ENCODE measurements at places on chromosomes 5 and 9.

GRCh38 chr9:17658237-17658636 is 79.4 kb downstream of the SH3GL2 start:
- no peak for DNase-seq

DNA sequence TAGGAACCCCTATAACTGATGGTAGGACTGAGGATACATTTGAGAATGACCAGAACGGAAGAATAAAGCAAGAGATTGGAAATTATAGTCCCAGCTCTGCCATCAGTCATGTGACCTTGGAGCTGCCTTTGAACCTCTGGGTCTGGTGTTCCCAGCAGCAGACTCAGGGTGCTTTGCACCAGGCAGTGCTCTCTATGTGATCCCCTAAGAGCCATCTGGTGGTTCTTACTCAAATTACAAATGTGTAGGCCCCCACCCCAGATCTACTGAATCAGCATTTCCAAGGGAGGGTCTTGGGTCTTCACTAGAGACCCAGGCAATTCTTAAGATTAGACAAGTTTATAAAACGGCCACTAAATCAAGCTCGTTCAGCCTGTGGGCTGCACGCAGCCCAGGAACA is 40.2 kb upstream of the PRDM12 start:
- no peak for DNase-seq

GRCh38 chr5:125409861-125410536 is 663.6 kb upstream of the ZNF608 start:
- no peak for DNase-seq

GRCh38 chr5:78896132-78896531 is 89.0 kb downstream of the ARSB start:
- no peak for DNase-seq

DNA sequence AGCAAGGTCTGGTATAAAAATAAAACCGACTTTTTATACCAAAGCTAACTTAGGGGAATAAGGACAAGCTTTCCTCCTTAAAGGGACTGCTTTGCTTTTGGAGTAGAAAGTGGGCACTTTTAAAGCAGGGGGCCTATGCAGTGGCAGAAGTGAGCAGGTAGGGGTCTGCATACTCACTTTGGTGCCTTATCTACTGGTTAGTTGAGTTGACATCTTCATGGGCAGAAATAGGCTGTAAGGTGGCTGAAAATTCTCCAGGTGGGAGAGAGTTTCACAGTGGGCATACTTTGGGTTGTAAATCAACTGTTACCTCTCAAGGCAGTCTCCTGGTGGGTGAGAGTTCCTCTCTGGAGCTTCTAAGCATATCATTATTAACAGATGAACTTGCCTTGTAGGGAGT is 24.8 kb downstream of the OSMR start:
- no peak for DNase-seq

- DNase-seq = no peak
Observed at GRCh38 chr5:83124593-83124992, 47.2 kb downstream of the XRCC4 start.

DNA sequence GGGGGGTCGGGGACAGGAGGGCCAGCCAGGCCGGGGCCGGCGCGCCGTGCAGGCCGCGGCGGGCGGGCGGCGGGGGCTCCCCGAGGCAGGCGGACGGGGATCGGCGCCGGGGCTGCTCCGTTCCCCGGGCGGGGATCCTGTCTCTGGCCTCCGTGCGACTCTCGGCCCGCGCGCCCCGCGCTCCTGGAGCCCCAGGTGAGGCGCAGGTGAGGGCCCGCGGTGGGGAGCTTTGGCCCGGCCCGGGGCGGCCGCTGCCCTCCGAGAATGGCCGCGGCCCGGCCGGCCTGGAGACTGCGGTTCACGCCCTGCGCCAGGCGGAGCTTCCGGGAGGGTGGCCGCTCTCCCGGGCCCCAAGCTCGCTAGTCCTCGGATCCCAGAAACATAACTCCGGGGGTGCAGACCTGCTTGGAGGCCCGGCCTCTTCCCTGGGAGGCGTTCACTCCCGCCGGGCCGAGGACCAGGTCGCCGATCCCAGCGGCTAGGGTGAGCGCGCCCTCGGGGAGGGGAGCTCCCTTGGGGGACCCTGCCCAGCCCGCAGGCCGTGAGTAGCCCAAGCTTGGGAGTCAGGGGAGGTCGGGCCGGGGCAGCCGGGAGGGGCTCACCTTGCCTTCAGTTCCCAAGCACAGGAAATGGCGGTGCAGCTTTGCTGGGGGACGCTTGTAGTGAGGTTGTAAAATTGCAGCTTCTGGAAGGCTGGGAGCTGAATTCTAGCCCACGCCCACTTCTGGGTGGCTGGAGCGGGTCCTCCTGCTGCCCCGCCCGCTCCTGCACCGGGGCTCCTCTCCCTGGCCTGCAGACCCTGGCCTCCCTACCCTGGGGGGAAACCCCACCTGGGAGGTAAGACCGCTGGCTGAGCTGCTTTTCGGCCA is 723 bp downstream of the PPP1R26 start:
- no peak for DNase-seq

DNA sequence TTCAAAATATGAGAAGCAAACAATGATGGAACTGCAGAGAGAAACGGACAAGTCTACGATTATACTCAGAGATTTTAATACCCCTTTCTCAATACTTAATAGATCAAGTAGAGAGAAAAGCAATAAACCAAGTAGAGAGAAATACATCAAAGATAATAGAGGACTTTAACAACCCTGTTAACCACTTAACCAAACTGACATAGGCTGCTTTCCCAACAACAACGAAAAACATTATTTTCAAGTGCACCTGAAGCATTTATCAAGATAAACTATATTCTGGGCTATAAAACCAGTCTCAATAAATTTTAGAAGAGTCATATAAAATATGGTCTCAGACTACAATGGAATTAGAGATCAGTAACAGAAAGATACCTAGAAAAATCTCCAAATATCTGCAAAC is 67.4 kb downstream of the GNAQ start:
- no peak for DNase-seq

- DNase-seq = no peak
Observed at GRCh38 chr9:105425816-105426433, 21.9 kb upstream of the FSD1L start.

DNA sequence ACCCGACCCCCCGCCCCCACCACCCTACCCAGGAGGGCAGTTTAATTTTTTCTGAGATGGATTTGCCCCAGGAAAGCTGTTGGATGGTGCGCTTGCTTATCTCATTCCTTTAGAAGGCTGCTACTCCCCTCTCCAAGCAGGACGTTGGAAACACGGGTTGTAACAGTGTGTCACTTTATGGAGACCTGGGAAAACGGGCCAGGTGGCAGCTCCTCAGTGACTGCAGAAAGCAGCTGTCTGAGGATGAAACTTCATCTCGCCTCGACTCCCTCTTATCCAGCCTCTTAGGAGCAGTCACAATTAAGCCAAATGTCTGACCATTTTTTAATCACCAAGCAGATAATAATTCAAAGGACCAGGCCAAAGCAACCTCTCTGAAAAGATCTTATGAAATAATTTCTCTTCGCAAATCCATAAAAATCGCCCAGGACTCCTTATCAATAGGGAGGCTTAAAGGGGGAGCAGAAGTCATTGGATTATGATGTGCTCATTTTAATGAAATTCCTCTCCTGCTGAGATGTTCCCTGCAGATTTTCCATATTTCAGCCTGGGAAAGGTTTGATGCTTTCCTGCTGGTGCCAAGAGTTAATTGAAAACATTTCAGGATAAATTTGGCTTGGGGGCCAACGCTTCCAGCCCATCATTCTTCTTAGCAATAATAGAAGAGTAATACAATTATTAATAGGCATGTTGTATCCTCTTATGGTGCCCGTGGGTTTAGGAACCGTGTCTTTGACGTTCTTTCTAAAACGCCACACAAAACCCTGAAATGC is 26.0 kb downstream of the GAS1 start:
- DNase-seq = no peak

- DNase-seq = no peak
Observed at GRCh38 chr5:68962757-68963484, 130.9 kb upstream of the SLC30A5 start.

DNA sequence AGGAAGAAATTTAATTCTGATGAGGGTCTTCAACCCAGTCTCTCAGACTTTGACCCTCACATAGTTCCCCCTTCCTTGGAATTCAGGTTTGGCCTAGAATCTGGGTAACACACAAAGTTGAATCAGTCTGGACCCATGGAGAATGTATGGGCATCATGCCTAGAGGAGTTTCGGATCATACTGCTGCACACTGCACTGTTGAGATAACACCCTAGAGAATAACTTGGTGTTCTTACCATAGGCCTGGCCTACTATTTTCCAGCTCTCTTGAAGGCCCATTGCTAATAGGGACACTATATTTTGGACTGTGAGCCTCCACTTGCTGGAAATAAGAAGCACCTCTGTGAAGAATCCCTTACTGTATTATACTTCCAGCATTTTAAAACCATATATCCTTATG is 413.5 kb downstream of the PLK2 start:
- no peak for DNase-seq

DNA sequence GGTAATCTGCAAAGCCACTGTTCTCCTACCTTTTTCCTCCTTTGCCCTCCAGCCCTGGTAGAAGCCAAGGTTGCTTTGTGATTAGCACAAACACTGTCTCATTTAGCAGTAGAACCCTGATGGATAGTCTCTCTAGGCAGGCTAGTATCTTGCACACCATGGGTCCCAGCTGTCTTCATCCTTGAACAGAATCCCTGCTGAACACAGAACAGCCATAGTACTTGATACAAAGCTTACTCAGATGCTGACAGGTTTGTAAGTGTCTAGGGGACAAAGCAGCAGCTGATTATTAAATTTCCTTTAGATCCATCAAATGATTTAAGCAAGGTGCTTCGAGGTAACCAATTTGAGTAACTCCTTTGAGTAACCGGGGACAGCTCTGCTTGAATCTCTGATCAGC is 163.7 kb upstream of the PPP1R2B start:
- no peak for DNase-seq

GRCh38 chr5:9537223-9538141 is 8.4 kb downstream of the SEMA5A start:
- no peak for DNase-seq

DNA sequence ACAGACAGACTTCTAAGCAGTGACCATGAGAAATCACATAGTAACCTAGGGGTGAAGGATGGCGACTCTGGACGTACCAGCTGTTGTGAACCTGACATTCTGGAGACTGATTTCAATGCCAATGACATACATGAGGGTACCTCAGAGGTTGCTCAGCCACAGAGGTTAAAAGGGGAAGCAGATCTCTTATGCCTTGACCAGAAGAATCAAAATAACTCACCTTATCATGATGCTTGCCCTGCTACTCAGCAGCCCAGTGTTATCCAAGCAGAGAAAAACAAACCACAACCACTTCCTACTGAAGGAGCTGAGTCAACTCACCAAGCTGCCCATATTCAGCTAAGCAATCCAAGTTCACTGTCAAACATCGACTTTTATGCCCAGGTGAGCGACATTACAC is 38.0 kb upstream of the CCDC152 start:
- DNase-seq = no peak

- DNase-seq = peak; percentile 45
Observed at GRCh38 chr5:138752951-138753793, at the start of gene CTNNA1. Gene CTNNA1 (plus strand): TSS chr5:138753425. CDS start chr5:138781925, 28,500 bp downstream.

GRCh38 chr5:151264113-151264512 is 11.1 kb downstream of the GM2A start:
- DNase-seq = no peak

GRCh38 chr5:69046375-69046957 is 47.3 kb upstream of the SLC30A5 start:
- DNase-seq = no peak

- DNase-seq = no peak
Observed at GRCh38 chr5:165296401-165297130, 1791.1 kb downstream of the MAT2B start.

DNA sequence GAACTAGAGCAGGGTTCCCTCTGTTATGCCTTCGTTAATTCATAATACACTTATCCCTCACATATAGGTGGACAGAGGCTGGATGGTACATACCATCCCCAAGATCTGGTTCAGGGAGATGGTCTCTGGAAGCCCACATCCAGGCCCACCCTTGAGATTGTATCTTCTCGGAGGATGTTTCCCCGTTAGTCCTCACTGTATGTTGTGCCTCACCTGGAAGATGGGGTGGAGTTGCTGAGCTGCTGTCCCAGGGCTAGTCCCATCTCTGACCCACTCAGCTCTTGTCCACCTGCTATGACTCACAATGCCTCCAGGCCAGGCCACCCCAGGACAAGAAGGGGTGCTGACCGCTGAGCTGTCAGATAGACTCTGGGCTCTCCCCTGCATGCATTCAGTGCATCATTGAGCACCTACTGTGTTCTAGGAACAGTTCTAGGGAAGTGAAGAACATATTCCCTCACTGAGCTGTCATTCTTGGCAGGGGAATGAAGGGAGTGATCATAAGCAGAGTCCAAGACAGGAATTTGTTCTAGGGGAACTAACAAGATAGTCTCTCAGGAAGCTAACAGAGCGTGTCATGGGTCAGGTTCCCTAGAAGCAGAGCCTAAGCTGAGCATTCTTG is at the start of gene CBY3:
TSS of gene CBY3 (minus strand) at position 255 of the 622 bp plus-strand sequence. CDS start at position 139, 116 bp downstream.
- DNase-seq = no peak

DNA sequence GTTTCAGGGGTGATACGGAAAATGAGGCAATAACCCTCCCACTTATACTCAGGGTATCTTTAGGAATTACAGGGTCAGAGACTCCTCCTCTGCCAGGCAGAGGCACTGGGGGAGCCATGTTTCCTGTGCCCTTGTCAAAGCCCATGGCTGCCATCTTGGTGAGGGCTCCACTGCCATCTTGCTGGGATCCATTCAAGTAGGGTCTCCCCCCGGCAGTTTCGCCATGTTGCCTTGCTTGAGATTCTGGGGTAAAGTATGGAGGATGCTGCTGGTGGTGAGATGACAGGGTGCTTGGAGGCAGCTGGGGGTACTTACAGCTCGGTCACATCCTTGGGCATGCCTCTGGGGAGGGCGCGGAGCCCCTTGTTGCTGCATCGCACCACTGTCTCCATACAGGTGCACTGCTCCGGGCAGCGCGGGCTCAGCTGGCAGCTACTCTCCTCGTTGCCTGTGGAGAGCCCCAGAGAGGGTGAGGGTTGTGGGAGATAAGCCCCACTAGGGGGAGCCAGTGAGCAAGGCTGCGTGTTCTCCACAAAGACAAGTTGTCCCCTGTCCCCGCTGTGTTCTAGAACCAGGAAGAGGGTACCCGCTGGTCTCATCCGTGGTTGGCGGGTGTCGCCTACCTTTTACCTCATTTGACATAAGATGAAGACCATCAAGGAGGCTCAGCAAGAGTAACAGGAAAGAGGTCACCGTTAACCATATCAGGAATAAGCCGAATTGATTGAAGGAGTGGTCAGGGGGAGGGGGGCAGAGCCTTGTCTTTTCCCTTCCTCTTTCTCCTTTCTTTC is 169.0 kb upstream of the PANK3 start:
- DNase-seq = no peak

- no peak for DNase-seq
Observed at GRCh38 chr5:143698574-143698973, 113.4 kb upstream of the HMHB1 start.

- DNase-seq = no peak
Observed at GRCh38 chr9:121222524-121223171, 21.0 kb upstream of the RAB14 start.

DNA sequence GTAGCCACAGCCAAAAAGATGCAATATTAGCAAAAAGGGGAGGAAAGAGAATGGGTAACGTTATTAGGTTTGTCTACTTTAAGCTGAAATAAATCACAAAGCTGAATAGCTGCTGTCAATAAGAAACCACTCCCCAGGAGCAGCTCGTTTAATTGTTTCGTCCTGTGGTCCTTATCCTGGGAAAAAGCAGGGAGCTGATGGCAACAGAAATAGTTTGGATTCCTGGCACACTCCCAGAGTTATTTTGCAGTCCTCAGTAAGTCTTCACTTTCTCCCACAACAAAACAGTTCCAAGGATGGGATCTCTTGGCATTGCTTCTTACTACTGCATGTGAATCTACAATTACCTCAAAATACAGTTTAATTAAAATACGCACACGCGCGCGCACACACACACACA is 28.8 kb downstream of the FRMD3 start:
- no peak for DNase-seq

- DNase-seq = no peak
Observed at GRCh38 chr5:57276353-57276752, 102.5 kb downstream of the GPBP1 start.
